ENCODE measurements at places on chromosomes 6 and 20.

GRCh38 chr20:58629215-58629580 is 21.9 kb upstream of the STX16 start:
- DNase-seq: no peak

DNA sequence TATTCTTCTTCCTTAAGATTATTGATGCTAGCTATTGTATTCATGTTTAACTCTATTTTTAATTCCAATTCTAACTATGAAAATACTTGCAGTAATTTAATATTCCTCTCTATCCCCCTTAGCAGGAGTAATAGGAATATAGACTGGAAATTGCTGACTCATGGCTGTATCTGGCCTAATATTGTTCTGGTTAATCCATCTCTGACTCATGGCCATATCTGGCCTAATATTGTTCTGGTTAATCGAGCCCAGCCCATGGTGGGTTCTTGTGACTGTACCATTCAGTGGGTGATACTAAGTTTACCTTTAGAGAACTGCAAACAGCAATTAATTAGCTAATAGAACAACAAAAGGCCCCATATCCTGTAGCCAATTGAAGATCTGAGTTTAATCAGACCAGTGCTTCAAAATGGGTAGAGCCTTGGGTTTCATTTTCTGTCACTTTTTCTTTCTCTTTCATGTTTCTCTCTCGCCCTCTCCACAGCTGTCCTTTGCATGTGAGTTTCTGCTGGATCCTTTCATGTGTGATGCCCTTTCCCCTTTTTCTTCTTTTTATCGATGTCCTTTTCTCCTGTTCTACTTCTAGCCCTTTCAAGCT is 50.6 kb downstream of the SLC22A3 start:
- no peak for DNase-seq

DNA sequence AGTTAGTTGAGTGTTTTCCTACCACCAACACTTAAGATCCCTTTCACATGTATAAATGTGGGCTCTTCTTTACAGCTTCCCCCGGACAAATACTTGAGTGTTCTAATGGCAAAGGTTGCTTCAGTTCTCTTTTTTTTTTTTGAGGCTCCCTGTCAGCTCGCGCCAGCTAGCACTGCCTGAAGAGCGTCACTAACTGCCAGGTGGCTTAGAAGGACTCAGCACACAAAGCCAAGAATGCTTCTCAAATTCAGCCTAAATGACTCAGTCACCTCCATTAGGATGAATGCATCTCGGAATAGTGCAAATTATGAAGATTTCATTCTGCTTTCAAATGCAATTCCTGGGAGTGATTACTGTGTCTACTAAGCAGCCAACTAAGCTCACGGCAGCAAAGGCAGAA is 150.7 kb upstream of the BTBD3 start:
- no peak for DNase-seq

- DNase-seq: no peak
Observed at GRCh38 chr6:132929141-132929540, 114.8 kb downstream of the RPS12 start.

DNA sequence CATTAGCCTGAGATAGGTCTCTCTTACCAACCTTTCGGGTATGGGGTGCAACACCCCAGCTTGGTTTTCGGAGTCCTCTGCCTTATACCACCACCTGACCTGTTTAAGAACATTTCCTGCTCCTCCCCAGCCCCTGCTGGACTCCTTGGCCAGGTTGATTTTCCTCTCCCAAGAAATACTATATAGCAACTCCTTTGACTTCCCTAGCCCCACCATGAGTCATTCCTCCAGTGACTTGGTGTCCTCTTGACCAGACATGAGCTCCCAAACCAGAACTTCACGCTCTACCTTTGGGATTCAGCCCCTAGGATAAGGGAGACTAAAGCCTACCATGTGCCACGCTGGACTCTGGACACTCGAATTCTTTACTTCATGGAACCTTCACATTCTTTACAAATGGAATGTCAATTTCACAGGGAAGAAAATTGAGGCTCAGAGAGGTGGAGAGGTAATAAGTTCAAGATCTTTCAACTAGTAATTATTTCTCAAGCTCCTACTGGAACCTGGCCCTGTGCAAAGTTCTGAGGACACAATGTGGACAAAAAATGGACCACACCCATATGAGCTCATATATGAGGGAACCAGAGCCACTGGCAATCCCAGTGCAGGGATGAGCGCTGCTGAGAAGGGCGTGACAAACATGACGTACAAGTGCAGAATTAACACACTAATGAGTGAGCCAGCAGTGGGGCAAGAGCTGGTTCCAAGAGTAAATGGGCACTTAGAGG is 48.2 kb downstream of the SIRPA start:
- no peak for DNase-seq

DNA sequence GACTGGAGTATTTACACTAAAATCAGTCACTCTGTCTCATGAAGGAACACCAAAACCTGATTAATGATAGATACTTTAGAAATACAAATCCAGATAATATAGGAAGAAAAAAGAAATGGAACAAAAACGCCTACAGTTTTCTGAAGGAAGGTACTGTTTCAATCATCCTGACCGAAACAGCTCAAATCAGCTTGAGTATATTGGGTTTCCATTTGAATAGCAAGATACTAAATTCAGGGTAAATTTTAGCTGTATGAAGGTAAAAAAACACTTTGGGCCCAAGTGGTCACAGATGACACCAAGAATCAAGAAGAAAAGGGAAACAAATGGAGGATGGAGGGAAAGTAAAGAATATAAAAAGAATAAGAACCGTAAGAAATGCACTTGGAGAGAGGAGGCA is 6.9 kb downstream of the ZSCAN23 start:
- DNase-seq: no peak

GRCh38 chr6:149314325-149314905 is 3.1 kb upstream of the TAB2 start:
- no peak for DNase-seq

DNA sequence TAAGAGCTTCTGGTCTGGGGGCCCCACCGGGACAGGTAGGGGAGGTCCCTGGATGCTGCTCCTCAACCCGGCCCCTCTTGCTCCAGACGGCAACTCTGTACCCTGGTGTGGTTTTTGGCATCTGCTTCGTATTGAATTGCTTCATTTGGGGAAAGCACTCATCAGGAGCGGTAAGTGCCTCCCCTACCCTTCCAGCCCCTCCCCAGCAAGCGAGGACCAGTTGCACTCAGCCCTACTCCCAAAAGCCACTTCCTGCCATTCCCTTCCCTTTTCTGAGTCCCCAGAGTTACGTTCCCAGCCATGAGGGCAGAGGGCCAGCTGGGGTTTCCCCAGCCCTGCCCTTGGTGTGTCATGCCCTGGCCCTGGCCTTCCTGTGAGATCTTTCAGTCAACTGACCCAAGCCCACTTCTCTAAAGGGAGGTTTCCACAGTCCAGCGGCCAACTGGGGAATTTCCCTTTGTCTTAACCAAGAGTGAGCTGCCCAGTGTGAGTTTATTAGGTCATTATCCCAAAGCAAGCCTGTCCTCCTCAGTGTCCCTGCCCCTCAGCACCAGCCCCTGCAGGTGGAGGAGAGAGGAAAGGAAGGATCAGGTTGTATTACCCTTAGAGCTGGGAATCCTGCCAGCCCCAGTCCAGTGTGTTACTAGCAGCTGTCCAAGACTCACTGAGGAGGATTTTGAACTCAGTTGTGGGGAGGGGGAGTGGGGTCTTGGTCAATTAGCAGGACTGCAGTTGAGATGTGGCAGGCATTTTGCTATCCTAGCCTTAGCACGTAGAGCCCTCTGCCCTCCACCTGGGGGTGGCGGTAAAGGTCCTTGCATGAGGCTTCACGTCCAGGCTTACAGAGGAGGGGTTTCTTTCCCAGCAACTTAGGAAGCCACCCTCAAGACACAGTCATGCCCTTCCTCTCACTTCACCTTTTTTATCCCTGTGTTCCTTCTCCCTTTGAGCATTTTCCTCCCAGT is 45.8 kb downstream of the TM9SF4 start:
- no peak for DNase-seq

DNA sequence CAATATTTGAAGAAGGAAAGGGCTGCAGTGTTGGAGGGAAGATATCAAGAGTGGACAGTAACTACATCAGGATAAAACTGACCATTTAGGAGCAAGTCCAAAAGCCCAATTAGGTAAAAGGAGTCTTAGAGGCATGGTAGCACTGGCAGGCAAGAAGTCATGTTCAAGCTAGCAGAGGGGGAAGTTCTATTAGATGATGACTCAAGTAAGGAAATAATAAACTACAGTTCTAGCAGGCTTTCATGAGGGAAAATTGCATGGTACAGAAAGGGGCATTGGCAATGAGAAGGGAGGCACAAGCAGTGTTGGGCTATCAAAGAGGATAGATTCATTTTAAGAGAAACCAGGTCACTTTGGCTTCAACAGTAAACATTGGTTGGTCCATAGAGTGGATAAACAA is 156.1 kb upstream of the PTPRK start:
- no peak for DNase-seq

- no peak for DNase-seq
Observed at GRCh38 chr6:167504385-167504961, 179.6 kb downstream of the TTLL2 start.

GRCh38 chr6:279341-280029 is 12.8 kb upstream of the DUSP22 start:
- no peak for DNase-seq

- DNase-seq: no peak
Observed at GRCh38 chr20:57843941-57844625, 134.3 kb upstream of the PMEPA1 start.

DNA sequence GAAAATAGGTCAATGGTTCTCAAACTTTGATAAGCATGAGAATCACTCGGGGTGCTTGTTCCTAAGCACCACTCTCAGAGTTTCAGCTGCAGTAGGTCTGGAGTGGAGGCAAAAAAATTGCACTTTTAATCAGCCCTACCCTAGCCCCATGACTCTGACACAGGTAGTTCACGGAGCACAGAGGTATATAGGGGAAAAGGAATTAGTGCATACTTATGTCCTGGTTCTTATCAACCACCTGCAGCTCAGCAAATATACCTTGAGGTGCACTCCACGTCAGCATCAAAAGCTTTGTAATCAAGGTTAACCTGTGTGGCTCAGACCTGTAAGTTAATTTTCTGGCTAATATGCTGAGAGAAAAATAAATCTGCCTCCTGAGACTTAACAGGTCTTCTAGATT is 138.8 kb upstream of the HMGN3 start:
- no peak for DNase-seq

- no peak for DNase-seq
Observed at GRCh38 chr6:14089224-14089623, 28.3 kb upstream of the CD83 start.

DNA sequence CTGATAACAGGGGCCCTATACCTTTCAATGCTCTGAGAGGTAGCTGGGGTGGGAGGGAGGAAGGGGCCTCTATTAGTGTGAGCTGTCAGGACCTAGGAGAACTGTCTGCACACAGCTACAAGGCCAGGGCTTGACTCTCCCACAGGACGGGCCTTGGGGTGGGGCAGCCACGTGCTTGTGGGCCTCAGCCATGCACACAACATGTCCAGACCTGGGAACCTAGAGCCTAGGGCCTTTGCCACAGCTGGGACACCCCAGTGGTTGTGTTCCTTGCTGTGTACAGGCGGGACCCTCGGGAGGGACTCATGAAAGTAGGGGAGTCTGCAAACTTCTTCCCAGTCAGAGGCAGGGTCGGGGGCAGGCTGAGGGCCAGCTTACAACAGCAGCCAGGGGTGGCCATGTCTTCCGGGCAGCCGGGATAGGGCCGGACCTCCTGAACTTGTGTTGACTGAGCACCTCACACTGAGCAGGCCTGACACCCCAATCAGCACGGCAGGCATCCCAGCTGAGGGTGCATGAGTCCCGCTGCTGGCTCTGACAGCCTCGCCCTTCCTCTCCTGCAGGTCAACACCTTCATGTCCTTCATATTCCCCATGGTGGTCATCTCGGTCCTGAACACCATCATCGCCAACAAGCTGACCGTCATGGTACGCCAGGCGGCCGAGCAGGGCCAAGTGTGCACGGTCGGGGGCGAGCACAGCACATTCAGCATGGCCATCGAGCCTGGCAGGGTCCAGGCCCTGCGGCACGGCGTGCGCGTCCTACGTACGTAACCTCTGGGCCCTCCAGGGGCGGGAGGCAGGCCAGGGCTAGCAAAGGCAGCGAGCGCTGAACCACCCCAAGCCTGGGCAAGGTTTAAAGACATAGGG is 41.9 kb upstream of the MRGBP start:
- no peak for DNase-seq

DNA sequence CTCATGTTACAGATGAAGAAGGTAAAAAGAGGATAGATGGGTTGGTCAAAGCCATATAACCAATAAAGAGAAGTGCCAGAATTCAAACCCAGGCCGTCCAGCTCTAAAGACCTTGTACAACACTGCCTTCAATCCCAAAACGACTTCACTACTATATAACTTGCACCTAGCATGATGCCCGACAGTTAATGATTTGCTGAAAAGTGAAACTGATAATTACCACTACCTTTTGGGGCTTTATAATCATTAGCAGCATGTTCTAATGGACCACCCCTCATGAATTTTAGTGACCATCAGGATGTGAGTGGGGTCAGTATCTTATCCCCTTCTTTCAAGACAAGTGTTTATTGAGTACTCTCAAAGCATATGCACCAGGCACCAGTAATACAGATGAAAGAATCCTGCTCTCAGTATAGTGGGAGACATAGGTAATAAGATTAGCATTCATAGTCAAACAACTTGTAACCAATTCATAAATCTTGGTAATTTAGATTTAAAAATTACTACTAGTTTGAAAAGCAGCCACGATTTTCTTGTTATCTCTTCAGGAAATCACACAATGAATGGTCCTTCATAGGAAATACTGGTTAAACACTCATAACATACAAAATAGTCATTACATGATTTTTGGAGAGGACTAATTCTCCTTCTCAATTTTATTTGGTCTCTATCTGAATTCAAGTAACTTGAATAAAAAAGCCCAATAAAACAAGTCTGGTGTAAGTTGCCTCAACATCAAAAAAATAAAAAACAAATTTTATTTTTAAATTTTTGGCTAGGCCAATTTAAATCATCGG is 98.0 kb downstream of the EPB41L2 start:
- DNase-seq: no peak

DNA sequence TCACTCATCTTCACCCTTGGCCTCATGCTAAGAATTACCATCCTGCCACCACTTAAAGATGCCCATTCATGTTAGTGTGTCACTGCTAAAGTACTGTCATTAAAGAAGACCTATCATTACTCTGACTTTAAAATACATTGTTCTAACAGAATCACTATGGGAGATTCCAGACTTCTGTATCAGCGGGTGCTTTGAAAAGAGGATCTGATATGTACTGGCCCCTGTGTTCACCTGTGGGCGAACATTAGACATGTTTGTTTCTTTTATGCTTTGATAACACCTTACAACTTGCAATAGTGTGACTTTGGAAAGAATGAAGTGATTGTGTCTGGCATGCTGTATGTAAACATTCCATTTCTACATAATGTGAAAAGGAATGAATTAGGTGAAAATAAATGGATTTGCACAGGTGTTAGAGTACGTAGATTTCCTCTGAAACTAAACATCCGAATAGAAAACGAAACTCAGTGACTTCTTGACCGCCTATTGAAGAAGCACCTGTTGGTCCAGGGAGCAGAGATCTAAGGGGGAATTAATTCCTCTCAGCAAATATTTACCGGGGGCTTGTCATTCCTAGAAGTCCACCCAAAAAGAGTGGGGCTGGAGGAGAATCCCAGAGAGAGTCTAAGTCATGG is 132.3 kb downstream of the CARMIL1 start:
- no peak for DNase-seq

GRCh38 chr20:38620441-38620840 is 18.8 kb downstream of the ARHGAP40 start:
- no peak for DNase-seq
